ENCODE measurements at places on chromosomes 12 and 14.

DNA sequence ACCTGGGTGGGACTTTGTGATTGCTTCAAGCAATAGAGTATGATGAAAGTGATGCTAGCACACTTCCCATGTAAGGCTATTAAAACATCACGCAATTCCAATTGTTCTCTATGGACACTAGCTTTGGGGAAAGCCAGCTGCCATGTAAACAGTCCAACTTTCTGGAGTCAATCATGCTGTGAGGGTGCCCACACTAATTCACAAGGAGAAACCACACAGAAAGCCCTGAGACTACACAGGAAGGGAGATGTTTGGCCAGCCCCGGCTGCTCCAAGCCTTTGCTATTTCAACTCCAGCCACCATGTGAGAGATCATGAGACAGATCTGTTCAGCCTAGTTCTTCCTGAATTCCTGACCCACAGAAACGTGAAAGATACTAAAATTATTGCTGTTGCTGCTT, 96.3 kb downstream of the ST8SIA1 start:
- DNase-seq = no peak

DNA sequence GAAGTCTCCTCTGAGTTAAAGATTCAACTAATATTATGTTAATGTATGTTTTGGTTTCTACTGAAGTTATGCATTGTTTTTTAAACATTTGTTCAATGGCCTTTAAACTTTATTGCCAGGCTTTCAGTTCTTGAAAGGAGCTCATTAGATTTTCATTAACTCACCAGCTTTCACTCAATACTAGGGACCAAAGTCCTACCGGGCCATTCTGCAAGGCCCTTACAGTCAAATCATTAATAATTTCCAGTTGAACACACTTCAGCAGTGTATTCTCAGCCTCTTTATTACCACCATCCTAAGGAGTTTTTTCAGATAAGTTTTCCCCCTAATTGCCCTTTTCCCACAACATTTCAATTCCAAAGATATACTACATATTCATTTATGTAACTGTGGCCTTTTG, 409.2 kb downstream of the DIO2 start:
- DNase-seq = no peak

DNA sequence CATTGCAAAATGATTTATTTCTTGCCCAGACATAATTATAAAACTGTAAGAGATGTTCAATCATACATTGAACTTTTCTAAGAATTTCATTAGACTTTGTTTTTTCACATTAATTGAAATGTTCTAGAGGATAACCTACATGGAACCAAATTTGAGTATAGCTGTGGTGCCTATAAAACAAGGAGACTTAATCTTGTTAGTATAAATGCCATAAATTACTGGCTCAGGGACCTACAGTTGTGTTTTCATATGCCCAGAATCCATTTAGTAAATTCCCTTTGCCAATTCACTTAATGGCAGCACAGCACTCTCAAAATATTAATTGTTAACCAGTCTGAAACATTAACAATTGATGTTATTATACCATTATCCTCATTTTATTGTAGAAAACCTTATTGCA, 488.5 kb downstream of the NELL2 start:
- DNase-seq = no peak

- no peak for DNase-seq
Measured at GRCh38 chr12:96237465-96238077, 43.4 kb downstream of the ELK3 start.

DNA sequence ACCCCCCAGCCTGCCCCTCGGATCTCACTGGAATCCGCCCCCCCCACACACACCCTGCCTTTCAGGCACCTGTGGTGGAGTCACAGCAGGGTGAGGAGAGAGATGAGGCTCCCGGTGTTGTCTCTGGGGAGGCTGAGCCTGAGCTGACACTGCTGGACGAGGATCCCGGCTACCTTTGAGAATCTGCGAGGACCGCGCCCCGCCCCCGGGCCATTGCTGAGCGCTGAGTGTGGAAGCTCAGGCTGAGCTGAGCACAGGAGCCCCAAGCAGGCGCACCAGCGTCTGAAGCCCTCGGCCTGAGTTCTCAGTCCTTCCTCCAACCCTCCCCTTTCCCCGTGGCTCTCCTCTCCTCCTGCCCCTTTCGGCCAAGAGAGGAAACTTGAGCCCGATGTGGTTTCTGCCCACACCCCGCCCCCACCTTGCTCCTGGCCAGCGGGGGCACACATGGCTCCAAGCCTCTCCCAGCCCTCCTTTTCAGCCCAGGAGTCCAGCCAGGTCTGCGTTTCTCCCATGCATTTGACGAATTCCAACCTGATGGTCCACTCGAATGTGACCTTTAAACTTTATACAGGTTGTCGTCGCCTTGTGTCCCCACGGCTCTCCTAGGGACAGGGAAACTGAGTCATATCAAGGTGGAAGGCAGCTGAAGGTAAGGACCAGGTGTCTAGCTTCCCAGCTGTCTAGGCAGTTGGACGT, at the start of gene NFE2:
NFE2 (minus strand) TSS at position 284 of the 696 bp plus-strand sequence. CDS start 5,767 bp downstream, outside the sequence.
- DNase-seq = peak; percentile 18

DNA sequence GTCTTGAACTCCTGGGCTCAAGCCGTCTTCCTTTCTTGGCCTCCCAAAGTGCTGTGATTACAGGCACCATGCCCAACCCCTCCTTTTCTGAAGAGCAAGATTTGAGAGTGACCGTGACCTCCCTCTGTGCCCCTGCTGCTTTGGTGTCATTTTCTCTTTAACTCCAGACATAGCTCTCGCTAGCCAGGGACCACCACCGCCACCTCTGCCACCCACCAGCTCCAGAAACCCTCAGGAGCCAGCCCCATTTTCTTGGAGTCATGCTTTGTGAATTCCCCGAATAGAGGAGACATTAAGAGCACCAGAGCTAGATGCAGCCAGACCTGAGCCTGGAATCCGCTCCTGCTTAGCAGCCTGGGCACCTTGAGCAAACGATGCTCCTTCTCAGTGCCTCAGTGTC, 18.2 kb downstream of the SDSL start:
- no peak for DNase-seq

GRCh38 chr12:3380200-3381043, 110.6 kb upstream of the PRMT8 start:
- no peak for DNase-seq

DNA sequence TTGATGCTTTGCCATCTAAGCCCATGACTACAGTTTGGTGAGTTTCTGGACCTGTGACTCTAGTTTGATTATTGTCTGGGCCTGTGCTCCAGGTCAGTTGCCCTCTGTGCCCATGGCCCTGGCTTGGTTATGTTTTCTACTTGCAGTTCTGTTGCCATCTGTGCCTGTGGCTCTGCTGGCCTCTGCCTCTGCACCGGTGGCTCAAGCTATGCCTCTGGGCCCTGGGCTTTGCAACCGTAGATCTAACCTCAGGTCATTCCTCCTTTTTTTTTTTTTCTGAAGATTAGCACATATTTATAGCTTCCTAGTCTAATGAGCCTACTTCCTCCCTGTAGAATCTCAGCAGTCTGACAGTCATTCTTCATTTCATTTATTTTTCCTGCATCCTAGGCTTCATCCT, 161.2 kb downstream of the CCDC91 start:
- DNase-seq = no peak

GRCh38 chr12:68633614-68634558, 23.2 kb downstream of the RAP1B start:
- no peak for DNase-seq

GRCh38 chr12:132583736-132584135, 26.6 kb downstream of the LRCOL1 start:
- no peak for DNase-seq

GRCh38 chr12:92270521-92270920, 124.9 kb upstream of the BTG1 start:
- no peak for DNase-seq

- no peak for DNase-seq
Measured at GRCh38 chr12:93741659-93742109, 64.5 kb downstream of the CRADD start.

DNA sequence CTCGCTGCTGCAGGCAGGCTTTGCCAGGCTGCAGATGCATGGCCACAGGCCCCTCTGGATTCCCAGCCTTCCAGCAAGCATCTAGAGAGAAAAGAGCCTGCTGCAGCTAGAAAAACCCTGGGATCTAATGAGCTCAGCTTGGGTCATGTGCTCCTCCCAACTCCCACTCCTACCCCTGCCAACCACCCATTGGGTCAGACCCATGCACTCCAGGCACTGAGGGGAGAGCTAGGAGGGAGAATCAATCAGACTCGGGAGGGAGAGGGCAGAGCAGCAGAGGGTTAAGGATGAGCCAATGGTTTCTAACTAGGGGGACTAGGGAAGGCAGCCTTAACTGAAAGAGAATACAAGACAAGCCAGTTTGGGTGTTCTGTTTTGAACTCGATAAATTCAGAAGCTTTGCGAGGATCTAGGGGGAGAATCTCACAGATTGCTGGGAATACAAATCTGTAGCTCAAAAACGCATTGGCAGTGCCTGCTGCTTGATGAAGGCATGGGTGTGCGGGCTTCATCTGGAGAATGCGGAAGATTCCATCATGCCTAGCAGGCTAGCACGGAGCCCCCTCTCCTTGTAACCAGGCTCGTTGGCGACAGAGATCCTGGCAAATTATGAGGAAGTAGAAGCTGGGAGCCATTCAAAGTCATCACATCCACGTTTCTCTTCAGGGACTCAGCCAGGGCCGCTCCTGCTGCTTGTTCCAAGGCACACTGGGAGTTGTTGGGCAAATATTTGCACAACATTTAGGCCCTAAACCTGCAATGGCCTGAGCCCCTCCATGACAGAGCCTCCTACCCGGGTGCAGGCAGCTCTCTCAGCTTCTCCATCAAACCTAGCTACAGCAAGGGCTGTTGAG, 56.4 kb downstream of the VCPKMT start:
- DNase-seq = no peak

DNA sequence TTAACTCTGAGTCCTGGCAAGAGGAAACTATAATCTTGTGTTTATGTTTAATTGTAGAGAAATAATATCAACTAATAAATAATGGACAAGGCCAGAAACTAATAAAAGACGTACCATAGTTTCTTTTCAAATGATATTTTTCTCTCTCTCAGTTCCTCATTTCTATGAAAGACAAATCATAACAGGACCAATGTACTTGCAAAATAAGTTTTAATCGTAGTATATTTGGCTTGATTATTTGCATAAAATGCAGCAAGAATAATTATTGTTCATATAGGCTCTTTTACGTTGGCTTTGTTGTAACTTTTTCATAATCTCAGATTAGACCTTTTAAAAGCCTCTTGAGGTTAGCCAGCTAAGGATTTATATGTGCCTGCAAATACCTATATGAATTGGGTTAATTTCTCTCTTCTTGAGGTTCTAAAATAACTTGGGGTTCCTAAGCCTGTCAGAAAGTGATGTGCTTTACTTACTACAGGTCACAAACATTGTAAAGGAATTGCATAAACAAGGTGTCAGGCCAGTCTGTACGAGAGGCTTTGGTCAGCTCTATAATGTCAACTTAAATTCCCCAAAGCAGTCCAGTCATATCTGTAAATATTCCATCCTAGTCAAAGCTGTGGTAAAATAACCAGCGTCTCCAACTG, 152.8 kb upstream of the PTPRQ start:
- DNase-seq = no peak

DNA sequence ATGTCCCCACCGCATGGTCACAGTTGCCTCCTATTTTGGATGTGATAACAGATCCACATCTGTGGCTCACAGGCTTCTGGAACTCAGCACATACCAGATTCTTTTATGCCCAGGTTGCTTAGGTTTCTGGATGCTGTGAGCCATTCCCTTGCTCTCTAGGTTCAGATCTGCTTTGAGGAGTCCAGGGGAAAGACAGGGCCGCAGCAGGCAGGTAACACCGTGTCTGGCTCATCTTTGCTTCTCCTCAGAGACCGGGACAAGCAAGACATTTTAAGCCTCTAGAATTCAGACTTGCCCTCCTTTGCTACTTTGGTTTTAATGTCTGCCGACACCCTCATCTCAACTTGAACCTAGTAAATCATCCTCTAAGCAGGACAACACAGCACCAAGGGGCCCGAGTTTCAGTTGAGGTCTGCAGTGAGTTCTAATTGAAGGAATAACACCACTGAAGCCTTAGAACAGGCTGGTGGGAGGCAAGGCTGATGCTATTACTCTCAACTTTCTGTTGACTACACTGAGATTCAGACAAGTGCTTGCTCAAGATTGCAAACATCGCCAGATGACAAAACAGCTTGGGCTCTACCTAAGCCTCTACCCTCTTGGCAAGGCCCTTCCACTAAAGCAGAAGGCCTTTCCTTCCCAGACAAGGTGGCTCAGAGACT, 55.3 kb downstream of the MDM2 start:
- DNase-seq = no peak

DNA sequence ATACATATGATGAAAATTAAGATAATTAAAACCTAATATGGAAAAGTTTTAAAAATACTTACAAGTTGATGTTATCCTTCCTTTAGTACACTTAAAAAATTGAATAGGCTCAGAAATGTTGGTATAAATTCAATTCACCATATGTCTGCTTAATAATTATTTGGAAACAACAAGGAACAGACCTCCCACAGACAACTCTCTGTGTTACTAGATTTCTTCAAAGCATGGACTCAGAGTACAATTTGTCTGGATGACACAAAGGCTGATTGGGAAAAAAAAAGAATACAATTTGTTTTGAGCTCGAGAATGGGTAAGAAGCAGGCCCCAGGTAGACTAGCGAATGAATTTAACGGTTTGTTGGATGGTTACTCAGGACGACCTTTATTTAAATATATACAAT, 48.9 kb upstream of the BTG1 start:
- DNase-seq = no peak

DNA sequence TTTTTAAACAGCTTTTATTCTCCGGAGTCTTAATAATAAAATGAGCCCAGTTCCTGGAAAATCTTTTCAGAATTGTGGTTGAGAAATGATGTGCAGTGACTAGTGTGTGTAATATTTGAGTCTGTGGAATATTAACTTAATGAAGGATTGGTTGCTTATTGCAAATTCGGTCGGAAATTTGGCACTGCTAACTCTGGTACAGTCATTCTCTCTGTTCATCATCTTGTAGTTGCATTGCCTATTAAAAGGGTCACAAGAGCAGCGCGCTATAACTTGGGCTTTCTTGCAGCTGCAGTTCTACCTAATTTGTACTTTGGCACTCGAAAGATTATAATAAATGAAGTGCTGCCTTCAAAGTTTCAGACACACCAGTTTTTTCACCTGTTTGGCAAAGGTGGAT, 146.0 kb downstream of the FLRT2 start:
- DNase-seq = no peak

- no peak for DNase-seq
Measured at GRCh38 chr12:3364226-3364625, 126.8 kb upstream of the PRMT8 start.

DNA sequence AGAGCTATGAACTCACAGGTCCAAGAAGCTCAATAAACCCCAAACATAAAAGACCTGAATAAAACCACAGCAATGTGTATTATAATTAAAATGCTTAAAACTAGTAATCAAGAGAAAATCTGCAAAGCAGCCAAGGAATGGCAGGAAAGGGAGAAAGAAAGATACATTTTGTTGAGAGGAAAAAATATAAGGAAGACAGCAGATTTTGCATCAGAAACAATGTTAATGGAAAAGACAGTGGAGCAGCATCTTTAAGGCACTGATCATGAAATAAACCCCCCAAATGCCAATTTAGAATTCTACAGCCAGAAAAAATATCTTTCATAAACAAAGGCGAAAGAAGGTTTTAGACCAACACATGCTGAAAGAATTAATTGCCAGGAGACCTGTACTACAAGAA, 39.3 kb downstream of the RAN start:
- DNase-seq = no peak

All from NCI-H1436 treated with DMSO at 0.1 percent for 48 hours (cell line).